T-helper 2 cell (primary cell): ENCODE measurements at places on chromosomes 6 and 20.

DNA sequence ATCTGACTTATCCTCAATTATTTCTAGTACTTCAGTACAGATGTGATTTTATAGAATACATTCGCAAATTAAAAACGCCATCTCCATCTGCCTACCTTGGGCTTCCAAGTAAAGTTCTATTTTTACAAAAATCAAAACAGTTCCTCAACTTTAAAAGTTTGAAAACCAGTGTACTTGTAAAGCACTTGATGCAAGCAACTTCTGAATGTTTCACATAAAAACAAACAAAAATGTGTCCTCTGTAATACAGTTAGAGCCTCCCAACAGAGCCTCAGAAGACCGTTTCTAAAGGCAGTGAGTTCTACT, 384 bp upstream of the MANEA start:
- no peak for DNase-seq

DNA sequence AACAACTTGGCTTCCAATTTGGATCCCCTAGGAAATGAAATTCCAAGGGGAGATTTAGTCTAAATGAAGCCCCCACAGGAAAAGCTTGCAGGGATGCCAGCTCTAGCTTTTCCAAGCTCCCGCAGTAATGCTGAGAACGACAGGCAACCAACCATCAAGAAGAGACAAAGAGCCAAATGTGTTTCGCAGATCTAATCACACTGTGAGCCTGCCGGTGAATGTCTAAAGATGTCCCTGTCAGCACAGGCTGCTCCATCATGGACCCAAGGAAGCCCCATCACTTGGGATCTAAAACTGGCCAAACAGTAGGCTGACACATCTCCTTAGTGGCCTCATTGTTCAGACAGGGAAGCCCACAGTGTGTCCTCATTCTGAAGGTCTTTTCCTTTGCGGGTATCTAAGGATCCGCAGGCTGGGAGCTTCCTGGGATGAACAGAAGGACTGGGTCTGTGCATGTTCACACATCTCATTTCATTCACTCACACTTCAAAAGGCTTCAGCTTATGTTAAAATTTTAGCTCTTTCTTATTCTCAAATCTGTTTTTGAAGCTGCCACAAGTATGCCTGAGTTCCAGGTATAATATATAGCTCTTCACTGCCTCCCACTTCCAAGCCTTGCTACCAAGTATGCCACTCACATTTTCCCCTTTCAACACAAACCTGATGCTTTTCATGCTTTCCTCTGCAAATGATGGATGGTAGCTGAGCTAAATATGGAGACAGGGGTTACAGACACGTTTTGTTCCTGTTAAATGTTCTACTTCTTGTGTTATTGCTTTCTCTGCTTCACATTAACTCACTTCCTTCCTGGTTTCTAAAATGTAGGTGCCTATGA, 229.8 kb downstream of the HIVEP2 start:
- no peak for DNase-seq

DNA sequence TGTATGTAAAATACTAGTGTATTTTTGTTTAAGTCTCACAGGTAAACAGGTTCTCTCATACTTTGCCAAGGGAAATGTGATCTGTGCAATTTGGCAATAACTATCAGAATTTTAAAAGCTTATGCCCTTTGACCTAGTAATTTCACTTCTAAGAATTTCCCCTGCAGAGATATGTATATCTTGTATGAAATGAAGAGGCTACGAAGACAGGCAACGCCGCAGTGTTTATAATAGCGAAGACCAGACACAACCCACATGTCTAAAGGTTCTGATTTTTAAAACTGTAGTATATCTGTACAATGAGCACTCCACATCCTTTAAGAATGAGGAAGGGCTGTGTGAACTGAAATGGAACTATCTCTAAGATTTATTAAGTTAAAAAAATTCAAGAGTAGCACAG, 7.5 kb downstream of the TRAF3IP2 start:
- DNase-seq, result no peak

GRCh38 chr6:12459945-12460661, 169.9 kb downstream of the EDN1 start:
- no peak for DNase-seq

DNA sequence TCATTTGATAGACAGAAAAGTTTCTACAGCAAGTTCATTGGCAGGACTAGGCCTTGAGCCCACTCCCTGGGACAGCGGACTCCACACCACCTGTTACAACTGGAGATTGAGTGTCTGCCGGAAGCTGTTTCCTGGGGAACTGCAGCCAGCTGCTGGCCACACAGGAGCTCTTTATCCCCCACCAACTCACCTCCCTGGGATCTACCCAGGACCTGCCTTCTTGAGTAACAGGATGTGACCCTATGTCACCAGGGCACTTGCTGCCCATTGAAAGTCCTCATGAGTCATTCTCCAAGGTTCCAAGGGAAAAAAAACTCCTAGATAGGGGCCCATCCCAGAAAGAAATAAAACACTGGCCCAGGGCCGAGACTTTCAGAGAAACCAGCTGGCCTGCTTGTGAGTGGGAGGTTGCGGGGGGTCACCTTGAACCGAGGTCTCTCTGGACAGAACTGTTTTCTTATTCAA, 37.4 kb upstream of the SLC9A8 start:
- no peak for DNase-seq

GRCh38 chr6:82461536-82461935, 97.9 kb downstream of the TPBG start:
- no peak for DNase-seq
